Activated gamma-delta T cell treated with Interleukin-2 at 50 U/mL for 16 hours (primary cell): ENCODE measurements at places on chromosomes 11 and 22.

DNA sequence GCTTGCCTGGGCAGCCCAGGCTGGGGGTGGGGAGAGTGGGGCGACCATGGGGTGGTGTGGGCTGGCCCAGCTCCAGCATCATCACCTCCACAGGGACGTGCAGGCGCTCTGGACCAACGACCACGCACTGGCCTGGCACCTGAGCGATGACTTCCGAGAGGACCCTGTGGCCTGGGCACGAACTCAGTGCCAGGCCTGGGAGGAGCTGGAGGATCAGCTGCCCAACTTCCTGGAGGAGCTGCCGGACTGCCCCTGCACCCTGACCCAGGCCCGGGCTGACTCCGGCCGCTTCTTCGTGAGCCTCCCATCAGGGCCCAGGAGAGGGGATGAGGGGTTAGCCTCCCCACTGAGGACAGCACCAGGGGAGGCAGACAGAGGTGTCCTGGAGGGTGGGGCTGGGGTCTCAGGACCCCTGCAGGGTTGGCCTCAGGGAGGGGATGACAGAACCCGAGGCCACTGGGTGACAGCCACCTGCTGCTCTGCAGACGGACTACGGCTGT, 3.8 kb downstream of the SUSD2 start:
- no peak for DNase-seq

DNA sequence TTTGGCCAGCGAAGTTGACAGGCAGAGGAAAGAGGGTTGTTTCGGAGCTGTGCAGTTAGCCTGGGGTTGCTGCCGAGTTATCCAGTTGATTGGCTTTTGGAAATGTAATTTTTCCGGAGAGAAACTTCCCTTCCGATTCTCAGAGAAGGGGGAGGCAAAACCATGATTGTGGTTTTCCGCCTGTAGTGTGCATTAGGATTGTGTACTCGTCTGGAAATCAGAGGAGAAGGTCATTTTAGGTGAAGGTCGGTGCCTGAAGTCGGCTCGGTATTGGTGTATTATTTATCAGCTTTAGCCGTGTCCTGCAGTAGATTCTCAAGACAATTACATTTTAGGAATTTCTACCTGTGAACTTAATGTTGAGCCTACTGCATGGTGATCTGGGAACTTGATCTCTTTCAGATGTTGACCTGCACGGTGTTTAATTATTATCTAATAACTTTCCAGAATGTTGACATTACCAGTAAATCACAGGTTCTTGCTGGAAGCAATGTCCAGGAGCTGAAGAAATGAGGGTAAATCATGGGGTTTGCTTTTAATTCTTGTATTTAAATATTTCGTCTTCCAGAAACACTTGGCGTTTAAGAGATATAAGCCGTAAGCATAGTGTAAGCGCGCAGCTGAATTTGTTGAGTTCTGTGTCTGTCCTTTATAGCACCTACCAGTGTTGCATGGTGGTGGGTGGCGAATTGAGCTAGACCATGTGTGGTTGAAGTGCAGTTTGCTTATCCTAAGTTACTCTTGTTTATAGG, 1.3 kb downstream of the ARHGEF12 start:
- no peak for DNase-seq

DNA sequence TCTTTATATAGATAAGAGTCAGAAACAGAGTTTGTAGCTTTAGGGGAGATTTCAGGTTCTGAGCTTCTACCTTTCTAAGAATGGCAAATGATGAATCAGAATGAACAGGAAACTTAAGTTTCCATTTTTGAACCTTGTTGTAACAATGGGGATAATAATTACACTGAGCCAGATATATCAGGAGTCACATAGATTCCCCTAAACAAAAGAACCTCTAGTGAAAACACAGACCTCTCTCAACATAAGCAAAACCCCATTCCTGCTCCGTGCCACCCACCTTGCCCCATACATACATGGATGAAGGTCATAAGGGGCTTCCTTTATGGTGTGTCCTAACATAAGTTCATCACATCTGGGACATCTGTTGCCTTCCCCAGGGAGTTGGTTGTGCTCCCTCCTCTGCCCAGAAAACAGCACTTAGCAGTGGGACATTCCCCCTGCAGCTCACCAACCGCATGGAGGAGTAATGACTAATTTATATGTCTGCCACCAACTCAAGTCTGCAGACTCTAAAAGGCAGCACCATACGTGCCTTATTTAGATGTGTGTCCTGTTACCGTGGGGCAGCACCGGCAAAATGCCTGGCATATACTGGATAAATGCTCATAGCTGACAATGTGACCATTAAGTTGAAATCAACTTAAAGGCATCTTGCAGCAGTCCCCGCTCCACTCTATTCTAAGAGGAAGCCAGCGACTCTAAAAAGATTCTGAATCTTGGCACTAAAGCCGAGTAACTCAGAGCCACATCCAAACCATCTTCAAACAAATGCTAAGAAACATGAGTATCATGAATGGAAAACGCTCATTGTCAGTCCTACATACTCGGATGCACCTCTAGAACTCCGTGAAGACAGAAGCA, 8.0 kb downstream of the JAML start:
- DNase-seq, result peak; percentile 26

- no peak for DNase-seq
Observed at GRCh38 chr22:17802822-17803221, 28.6 kb upstream of the BID start.

DNA sequence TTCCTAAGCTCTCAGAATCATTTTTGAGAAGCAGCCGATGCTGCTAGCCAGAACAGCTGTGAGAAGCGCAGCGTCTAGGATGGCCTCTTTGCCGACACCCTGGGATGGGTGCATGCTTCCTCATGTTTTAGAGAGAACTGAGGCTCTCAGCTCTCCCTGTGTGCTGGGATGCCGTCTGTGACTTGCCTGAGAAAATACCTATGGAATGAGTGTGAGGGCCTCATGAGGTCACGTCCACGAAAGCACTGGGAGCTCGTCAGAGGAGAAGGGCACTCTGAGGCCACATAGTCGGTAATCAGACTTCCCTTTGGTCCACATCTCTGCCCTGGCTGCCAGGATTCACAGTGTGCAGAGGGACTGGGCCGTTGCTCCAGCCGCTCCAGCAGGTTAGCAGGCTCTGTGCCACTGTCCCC, 54.7 kb downstream of the MICAL3 start:
- no peak for DNase-seq

DNA sequence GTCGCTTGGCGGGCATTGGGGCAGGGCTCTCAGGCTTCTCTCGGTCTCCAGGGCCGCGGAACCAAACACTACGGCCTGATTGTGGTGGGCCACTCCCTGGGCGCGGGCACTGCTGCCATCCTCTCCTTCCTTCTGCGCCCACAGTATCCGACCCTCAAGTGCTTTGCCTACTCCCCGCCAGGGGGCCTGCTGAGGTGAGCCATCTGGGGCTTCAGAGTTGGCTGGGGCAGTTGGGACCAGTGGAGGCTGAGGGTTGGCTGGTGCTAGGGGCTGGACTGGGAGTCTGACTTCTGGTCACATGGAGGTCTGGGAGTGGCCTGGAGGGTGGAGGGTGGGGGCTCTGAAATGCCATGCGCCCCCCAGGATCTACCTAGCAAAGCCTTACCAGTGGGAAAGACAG, 15.3 kb upstream of the MYRF start:
- no peak for DNase-seq

- DNase-seq, result no peak
Observed at GRCh38 chr11:118245936-118246562, 6.1 kb downstream of the MPZL3 start.

DNA sequence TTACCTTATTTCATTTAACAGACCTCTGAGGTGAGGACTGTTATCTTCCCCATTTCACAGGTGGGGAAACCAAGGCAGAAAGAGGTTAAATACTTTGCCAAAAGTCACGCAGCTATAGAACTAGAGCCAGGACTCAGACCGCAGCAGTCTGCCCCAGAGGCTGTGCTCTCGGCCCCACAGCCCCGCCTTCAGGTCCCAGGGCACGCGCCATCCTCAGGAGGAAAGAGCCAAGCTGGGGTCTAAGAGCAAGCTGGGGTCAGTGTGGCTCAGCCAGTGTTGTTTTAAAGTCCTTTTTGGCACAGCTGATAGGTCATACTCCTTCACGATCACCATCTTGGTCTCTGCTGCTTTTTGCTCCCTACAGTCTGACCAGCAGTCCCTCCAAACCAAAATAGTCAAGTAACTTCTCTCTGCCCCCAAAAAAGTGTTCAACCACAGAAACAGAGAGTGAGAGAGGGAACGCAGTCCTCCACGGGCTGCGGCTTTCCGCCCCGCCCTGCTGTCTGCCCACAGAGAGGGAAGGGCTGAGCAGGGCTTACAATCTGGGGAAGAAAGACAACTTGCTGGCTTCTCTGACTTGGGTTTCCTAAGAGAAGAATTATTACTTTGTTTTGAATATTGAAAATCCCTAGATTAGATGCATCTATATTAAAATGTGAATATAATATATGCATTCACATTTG, 137.2 kb upstream of the OPCML start:
- no peak for DNase-seq

DNA sequence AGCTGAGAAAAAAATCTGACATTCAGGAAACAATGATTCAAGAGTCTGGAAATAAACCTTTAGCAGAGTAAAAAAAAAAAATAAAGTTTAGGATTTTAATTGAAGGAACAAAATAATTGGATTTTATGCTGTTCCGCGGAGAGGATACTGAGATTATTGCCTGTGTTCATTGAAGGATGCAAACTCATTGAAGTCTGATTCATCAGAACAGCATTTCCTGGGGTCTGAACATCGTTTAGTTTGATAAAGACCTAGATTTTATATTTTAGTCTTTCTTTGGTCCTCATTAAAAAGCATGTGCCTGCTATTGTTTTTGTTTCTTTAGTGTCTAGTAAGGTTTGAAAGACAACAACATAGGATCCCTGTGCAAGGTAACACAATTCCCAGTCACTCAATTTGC, 4.5 kb downstream of the TLCD5 start:
- no peak for DNase-seq

GRCh38 chr22:30169002-30169401, 77.6 kb downstream of the LIF start:
- no peak for DNase-seq

DNA sequence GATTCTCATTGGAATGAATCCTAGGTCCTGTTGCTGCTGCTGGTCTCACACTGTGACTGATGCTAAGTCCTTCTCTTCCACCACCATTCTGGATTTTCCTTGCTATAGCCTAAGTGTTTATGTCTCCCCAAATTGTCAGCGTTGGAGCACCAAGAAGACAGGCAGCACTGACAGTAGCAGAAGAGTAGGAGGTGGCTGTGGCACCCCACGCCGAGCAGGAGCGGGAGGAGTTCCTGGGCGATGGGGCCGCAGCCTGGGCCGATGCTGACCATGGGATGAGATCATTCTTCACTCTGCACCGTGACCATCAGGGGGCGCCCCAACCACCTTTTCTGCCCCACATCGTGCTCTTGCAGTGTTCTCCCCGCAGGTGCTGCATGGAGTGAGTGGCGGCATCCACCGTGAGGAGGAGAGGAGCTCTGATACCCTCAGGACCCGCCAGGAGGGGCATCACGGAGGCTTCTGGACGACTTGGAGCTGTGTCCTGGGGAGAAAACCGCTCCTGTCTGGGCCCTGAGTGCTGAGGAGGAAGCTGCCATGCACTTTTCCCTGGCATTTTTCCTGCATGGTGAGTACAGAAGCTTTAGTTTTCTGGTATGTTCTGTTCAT, 57.0 kb downstream of the LRRC74B start:
- peak; percentile 70 for DNase-seq

- DNase-seq, result no peak
Observed at GRCh38 chr11:39690856-39691255, 1768.6 kb downstream of the LRRC4C start.

DNA sequence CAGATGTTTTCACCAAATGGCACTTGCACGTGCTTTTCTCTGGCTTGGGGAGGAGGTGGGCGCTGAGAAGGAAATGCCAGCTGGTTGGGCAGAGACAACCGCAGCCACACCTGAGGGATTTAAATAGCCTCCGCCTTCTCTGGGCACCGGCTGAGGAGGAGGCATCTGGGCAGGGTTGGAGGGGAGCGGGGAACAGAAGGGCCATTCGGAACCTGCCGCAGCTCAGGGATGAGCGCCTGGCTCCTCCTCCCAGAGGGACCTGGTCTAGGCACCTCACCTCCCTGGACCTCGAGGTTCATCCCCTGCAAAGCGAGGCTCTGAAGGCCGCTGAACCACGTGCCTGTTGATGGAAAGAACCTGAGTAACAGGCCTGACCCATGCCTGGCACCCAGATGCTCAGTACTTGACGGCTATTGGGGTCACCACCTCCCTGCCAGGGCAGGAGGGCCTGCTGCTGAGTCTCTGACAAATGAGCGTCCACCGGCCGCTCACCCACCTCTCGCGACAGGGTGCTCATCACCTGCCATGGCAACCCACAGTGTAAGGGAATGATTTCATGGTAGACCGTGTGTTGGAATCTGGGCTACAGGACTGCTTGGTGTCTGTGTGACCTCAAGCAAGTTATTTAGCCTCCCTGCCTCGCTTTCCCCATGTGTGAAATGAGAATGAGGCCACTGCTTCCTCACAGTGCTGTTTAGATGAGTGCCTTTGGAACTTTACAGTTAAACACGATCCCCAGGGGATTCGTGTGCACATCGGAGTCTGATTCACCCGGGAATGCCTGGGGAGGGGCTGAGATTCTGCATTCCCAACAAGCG, 2.0 kb upstream of the KDELR3 start:
- DNase-seq, result no peak

- no peak for DNase-seq
Observed at GRCh38 chr11:23079382-23079813, 219.1 kb upstream of the CCDC179 start.

DNA sequence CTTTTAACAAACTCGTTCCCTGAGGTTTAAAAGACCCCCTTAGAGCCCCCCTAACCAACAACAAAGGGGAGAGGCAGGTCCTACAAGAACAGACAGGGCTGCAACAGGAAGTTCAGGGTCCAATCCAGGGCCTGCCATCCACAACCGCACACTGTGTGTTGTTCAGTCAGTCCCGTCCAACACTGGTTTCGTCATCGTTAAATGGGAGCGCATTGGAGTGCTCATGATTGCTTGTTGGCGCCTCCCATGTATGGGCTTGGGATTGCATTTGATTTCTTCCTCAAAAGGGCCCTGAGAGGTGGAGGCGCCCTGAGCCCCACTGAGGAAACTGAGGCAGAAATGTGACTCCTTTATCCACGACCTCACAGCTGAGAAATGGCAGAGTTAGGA, 174.1 kb downstream of the MN1 start:
- no peak for DNase-seq

- DNase-seq, result no peak
Observed at GRCh38 chr11:31237819-31238760, 131.4 kb downstream of the DCDC1 start.

DNA sequence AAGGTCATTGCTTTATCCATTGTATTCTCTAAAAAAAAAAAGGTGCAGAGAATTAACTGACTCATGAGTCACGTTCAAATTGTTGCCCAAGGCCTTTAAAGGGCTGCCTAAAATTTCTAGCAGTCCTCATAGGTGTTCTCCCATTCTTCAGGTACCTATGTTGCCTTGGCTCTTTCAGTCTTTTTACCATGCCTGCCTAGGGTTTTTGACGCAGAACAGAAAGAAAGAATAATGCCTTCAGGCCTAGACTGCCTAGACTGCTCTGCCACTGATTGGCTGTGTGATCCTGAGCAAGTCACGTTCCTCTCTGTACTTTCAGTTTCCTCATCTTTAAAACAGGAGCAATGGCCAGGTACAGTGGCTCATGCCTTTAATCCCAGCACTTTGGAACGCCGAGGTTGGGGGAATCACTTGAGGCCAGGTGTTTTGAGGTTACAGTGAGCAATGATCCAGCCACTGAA, 21.5 kb downstream of the CTSC start:
- no peak for DNase-seq

GRCh38 chr22:27450448-27450847, 351.1 kb downstream of the MN1 start:
- DNase-seq, result no peak
